ENCODE measurements at places on chromosomes 2 and 18. TPM values are rescaled to one million over a fixed set of nuclear protein-coding genes. Genes with fewer than 3 reads are reported as not detected.

- H3K4me3 ChIP-seq, result no peak overlapping the region
- no peak overlapping the region for H3K27ac ChIP-seq
- H3K4me1 ChIP-seq, result no peaks in the 10 kb centered on the region
- no peaks in the 10 kb centered on the region for H3K27me3 ChIP-seq
- H3K36me3 ChIP-seq, result no peaks in the 10 kb centered on the region
These were observed 599.4 kb downstream of the ERBB4 start for GRCh38 chr2:211939177-211939576.

ANKRD30B gene
- total RNA-seq, result not detected

SIX3 gene
- total RNA-seq, result not detected

DNA sequence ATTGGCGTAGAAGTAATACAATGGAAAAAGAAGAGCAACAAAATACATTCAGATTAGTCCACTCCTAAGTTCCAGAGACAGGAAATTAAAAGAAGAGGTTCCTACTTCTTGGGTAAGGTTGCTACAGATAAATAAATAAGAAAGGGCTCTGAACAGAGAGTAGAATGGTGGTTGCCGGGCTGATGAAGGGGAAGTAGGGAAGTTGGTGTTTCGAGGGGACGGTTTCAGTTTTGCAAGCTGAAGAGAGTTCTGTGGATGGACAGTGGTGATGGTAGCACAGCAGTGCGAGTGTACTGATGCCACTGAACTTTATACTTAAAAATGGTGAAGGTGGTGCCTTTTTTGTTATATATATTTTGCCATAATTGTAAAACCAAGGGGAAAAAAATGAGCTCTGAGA is 48.2 kb downstream of the CABYR start:
- no peaks in the 10 kb centered on the region for H3K4me1 ChIP-seq
- DNase-seq, result no peak
- H3K4me3 ChIP-seq, result no peak overlapping the region
- peaks cover 5% of the 10 kb centered on the region for H3K27me3 ChIP-seq
- H3K36me3 ChIP-seq, result no peaks in the 10 kb centered on the region

FAM124B gene
- 0.87 TPM for total RNA-seq

DTNA gene
- 0.48 TPM for total RNA-seq

RAB17 gene
- 0.18 TPM for total RNA-seq

ATP6V1B1 gene
- not detected for total RNA-seq

DNA sequence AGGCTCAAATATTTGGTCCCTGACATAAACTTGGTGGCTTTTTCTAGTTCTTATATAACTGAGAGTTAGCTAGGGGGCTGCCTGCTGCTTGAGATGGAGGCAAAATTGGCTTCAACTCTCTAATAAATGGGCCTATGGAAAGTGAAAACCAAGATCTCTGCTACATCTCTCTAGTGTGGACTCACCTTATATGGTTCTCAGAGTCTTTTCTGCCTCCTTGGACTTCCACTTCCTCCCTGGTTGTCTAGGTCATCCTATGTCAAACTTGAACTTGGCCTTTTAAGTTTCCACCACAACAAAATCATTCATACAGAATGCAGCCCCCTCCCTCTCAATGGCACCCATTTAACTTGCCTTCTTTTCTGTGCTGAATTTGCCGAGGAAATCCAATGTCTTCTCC is 23.9 kb upstream of the ARHGAP25 start:
- H3K27me3 ChIP-seq, result no peaks in the 10 kb centered on the region
- H3K4me3 ChIP-seq, result no peak overlapping the region
- H3K4me1 ChIP-seq, result peaks cover 38% of the 10 kb centered on the region
- no peak for DNase-seq

- no peak for DNase-seq
- no peaks in the 10 kb centered on the region for H3K36me3 ChIP-seq
- no peaks in the 10 kb centered on the region for H3K4me1 ChIP-seq
- H3K4me3 ChIP-seq, result no peak overlapping the region
These were observed 42.5 kb upstream of the TMEM18 start for GRCh38 chr2:719734-720133.

ABCB11 gene
- not detected for total RNA-seq

GRCh38 chr18:2902327-2902726 is 55.5 kb downstream of the EMILIN2 start:
- H3K4me3 ChIP-seq, result no peak overlapping the region
- no peak for DNase-seq
- H3K27me3 ChIP-seq, result no peaks in the 10 kb centered on the region
- H3K36me3 ChIP-seq, result peaks cover 2% of the 10 kb centered on the region
- H3K27ac ChIP-seq, result no peak overlapping the region

DNA sequence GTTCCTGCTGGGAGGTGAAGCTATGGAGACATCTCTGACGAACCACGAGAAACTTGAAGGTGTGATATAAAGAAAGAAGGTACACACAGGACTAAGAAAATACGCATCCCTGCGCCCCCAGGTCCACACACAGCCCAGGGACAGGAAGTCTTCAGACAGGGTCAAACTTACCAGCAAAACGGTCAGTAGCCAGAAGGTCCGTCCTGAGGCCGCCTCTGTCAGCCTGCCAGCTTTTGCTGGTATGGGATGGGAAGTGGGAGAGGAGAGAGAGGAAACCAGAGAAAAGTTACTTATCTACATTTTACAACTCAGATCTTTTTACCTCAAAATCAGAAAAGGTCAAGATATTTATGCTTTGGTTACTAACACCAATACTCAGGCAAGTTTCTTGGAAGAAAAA is 47.2 kb downstream of the HDLBP start:
- no peak overlapping the region for H3K27ac ChIP-seq
- H3K4me1 ChIP-seq, result peaks cover 31% of the 10 kb centered on the region
- no peaks in the 10 kb centered on the region for H3K27me3 ChIP-seq
- peaks cover 27% of the 10 kb centered on the region for H3K36me3 ChIP-seq
- no peak overlapping the region for H3K4me3 ChIP-seq
- DNase-seq, result no peak

- no peak for DNase-seq
- peak overlapping the region; percentile 14 for H3K27ac ChIP-seq
- peaks cover 7% of the 10 kb centered on the region for H3K36me3 ChIP-seq
- no peak overlapping the region for H3K4me3 ChIP-seq
These were observed 25.1 kb downstream of the TTC39C start for GRCh38 chr18:24039671-24040070.

DNA sequence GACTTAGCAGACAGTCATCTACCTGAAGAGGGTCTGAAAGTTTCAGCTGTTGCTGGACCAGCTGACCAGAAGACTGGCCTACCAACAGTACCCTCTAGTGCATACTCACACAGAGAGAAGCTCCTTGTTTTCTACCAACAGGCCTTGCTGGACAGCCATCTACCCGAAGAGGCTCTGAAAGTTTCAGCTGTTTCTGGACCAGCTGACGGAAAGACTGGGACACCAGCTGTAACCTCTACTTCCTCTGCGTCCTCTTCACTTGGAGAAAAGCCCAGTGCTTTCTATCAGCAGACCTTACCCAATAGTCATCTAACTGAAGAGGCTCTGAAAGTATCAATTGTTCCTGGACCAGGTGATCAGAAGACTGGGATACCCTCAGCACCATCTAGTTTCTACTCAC is 63.2 kb downstream of the ALMS1 start:
- peaks cover 45% of the 10 kb centered on the region for H3K36me3 ChIP-seq
- H3K4me1 ChIP-seq, result no peaks in the 10 kb centered on the region
- no peak overlapping the region for H3K4me3 ChIP-seq
- H3K27ac ChIP-seq, result no peak overlapping the region

DNA sequence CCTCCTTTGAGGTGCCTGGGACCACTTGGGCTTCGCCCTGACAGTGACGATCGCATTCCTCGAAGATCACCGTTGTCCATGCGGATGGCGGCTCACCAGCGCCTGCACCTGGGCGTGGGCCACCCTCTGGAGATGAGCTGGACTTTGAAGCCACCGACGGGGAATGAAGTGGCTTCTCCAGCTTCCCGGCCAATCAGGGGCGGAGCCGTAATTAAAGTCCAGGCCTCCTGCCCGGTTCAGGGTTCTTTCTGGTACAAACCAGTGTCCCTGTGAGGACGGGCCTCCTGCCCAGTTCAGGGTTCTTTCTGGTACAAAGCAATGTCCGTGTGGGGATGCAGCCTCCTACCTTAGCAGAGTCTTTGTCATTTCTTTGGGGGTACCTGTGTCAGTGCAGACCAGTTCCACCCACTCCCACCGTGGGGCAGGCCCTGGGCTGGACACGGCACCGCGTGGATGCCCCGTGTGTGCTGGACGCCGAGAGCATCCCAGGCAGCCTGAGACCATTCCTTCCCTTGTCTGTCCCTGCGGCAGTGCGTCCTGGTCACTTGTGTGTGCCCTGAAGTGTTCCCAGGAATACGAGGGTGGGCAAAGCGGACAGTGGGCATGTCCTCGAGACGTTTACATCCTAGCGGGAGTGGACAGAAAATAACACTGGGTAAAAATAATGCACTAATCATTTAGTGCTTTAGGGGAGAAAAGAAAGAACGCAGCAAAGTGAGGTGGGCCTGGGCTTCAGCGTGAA is 55.0 kb downstream of the KCNG2 start:
- peak; percentile 0 for DNase-seq
- no peaks in the 10 kb centered on the region for H3K36me3 ChIP-seq
- peaks cover 8% of the 10 kb centered on the region for H3K27me3 ChIP-seq
- H3K4me1 ChIP-seq, result peaks cover 3% of the 10 kb centered on the region

DNA sequence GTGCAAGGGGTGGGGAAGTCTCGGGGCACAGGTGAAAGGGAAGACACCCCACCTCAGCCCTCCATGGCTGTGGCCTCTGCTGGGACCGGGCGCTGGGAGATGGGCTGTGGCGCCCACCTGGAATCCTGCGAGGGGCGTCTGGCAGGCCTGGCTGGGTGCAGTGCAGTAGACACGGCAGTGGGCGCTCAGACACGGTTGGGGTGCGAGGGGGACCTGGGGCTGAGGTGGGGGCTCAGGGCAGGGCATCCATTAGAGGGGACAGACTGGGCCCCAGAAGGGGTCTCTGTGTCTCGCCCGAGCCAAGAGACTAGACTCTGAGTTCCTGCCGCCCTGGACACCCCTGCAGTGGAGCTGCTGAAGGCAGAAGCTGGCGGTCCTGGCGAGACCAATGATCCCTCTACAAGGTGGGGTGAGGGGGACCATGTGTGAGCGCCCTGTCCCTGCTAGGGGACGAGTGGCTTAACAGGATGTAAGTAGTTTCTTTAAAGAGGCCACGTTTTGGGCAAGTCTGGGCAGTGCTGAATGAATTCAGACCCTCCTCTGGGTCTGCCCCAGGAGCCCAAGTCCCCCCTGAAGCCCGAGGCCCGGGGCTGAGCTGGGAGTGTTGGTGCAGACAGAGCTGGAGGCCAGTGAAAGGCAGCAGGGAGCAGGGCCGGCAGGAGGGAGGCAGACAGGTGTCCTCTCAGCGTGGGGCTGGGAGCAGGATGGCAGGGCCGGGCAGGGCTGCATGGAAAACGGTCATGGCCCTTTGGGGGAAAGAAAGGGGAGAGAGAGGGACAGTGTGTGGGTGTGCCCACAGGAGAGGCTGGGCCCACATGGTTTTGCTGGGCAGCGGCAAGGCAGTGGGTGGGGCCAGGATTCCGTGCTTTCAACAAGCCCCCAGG is 57.2 kb downstream of the HS6ST1 start:
- H3K4me3 ChIP-seq, result no peak overlapping the region
- no peak overlapping the region for H3K27ac ChIP-seq
- H3K4me1 ChIP-seq, result no peaks in the 10 kb centered on the region
- H3K36me3 ChIP-seq, result no peaks in the 10 kb centered on the region
- DNase-seq, result no peak
- H3K27me3 ChIP-seq, result no peaks in the 10 kb centered on the region
